Fibroblast of lung (primary cell): ENCODE measurements at places on chromosomes 16 and 17.

DNA sequence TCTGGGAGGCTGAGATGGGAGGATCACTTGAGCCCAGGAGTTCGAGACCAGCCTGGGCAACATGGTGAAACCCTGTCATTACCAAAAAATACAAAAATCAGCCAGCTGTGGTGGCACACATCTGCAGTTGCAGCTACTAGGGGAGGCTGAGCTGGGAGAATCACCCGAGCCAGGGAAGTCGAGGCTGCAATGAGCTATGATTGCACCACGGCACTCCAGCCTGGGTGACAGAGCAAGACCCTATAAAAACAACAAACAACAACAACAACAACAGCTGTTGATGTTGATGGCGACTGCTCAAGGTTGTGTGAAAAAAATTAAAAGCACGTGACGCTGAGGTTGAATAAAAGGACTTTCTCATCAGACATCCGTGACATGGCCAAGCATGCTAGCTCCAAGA lies 40.8 kb upstream of the CIBAR2 start:
- DNase-seq: no peak

GRCh38 chr17:7016418-7016817 lies 4.0 kb downstream of the RNASEK start:
- DNase-seq: no peak

GRCh38 chr17:17570140-17570797 lies 21.2 kb downstream of the PEMT start:
- DNase-seq: peak; percentile 28

- peak; percentile 38 for DNase-seq
Measured at GRCh38 chr17:6627019-6627418, 13.5 kb downstream of the KIAA0753 start.

DNA sequence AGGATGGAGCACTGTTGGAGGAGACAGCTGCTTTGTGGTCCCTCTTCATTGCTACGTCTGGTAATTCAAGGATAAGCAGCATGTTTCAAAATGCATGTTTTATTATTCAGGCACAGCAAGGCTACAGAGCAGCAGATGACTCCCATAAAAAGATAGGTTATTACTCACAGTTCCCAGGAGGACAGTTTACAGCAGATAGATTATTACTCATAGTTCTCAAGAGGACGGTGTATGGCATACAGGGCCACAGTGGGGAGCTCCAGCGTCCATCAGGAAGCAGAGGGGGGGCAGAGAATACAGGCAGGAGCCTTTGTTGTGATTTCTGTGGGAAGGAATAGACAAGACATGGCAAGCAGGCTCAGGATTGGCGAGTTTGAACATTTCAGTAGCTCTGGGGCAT lies 72.9 kb downstream of the DNAH9 start:
- no peak for DNase-seq

GRCh38 chr17:83062011-83062817 lies 17.2 kb upstream of the METRNL start:
- no peak for DNase-seq

- DNase-seq: peak; percentile 58
Measured at GRCh38 chr17:81481073-81481799, 31.4 kb downstream of the ACTG1 start.
